Activated T-cell treated with anti-CD3 and anti-CD28 coated beads, Interleukin-2, amount 50 U/mL, for 48 hours (primary cell): ENCODE measurements at places on chromosomes 12 and 14.
A peak's percentile ranks its signal among the peaks of the same experiment; 100 is the strongest.

- peak; percentile 36 for DNase-seq
Observed at GRCh38 chr12:71780237-71780822, 25.7 kb downstream of the RAB21 start.

- no peak for DNase-seq
Observed at GRCh38 chr14:20455355-20456300, 602 bp downstream of the APEX1 start.

DNA sequence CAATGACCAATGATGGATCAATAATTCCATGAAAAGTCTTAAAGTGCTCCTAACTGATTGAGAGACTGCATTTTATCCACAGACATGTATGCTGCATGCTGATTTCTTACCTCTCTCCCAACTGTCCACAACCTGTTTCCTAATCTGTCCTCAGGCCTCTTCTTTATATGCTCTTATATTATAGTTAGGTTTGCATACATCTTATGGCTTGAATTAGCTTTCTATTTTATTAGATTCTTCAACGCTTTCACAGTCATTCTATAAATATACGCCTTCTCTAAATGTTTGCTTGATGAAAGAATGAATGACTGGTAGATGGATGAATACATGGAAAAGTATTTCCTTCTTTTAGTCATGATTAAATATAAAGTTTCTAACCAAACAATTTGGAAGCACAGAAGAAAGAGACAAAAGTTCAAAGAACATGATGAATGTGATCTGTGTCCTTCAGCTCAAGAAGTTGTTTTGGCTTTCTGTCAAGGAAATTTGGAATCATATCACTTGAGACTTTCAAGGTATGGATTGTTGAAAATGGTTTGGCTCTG is 91.8 kb upstream of the NPAS3 start:
- DNase-seq: no peak

- DNase-seq: no peak
Observed at GRCh38 chr14:95286645-95287044, 33.1 kb downstream of the CLMN start.

GRCh38 chr12:44835641-44836379 is 40.3 kb downstream of the NELL2 start:
- DNase-seq: peak; percentile 40

DNA sequence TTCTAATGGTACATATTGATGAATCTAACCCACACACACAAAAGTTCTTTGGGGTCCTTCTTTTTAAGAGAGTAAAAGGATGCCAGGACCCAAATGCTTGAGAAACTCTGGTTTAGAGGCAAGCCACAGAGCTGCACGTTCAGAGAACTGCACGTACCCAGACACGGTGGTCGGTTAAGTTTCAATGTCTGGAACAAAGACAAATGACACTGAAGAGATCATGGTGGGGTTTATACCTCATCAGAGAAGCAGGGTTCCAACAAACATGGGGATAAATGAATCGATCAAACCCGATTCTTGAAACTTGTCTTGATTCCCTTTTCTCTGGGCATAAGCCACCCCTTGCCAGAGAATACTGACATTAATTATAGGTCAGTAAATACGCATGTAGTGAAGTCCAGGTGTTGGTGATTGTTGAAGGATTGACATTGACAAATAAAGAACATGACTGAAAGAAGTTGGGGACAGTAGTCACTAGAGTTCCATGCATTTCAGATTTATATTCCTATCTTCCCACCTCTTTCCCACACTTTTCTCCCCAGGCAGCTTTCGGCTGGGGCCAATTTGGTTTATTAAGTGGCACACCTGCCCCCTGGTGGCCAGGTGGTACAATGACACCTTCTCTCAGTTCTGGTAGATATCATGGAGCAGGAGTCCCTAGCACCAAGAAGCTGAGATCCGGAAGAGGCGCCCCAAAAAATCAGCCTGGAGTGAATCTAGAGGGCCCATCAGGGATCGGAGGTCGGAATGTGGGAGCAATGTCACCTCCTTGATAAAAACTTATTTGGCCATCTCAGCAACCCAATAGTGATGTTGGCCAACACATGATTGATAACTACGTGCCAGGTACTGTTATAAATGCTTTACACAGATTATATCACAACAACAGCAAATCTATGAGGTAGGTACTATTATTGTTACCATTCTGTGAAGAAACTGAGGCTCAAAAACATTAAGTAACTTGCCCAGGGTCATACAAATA is 17.8 kb upstream of the HDAC7 start:
- DNase-seq: peak; percentile 79

- DNase-seq: peak; percentile 94
Observed at GRCh38 chr14:45134051-45134958, at the start of gene FKBP3. FKBP3 (minus strand) TSS chr14:45134481; CDS start chr14:45134456, 25 bp downstream.
